Ammon's horn (tissue), 1 donor: ENCODE measurements at places on chromosomes 2 and 18.

GRCh38 chr2:56626927-56627326, 443.1 kb downstream of the CCDC85A start:
- DNase-seq, result no peak

GRCh38 chr2:162293122-162293786, 25.2 kb downstream of the IFIH1 start:
- DNase-seq, result no peak

DNA sequence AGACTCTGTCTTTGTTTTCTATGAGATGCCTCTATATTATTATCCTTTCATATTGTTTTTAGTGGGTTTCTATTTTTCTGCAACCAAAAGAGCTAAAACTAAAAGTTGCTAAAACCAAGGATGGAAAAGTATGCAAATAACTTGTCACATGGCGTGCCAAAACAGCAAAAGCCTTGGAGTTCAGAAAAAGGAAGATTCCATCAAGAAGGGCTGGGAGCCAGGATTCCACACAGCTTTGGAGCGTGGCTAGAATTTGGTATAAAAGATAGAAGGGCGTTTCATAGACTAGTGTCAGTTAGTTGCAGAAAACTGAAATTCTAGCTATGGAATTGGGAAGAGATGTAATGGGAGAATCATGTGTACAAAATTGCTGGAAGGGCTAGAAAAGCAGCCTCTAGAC, 4.1 kb downstream of the SCYGR1 start:
- no peak for DNase-seq

GRCh38 chr2:238818561-238818960, 29.3 kb upstream of the TWIST2 start:
- DNase-seq, result no peak

GRCh38 chr2:30511122-30512083, 64.4 kb downstream of the LCLAT1 start:
- no peak for DNase-seq

DNA sequence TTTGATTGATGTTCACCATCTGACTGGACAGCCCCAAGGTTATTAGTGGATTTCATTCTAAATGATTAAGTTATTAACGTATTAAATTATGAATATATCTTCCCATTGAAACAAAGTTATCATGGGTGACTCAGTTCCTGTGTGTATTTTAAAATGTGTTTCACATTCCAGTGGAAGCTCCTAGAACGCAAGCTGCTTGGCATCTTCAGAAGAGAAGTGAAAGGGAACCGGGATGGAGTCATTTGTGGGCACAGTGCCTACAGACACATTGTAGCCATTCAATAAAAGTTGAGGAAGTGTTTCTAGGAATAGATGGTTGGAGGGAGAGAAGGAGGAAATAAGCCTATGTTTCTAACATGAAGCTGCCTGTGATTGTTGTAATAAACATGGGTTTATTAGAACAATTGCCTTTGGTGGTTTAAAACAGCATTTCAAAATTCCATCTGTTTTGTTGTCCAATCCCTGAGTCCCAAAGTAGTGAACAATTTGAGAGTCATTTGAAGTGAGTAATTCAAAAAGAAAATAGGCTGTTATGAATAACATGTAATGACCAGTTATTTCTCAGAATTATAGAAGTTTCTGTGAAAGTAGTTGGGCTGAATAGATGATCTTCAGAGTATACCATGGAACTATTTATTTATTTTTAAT, 143.5 kb downstream of the PKP4 start:
- DNase-seq, result peak; percentile 58

- no peak for DNase-seq
Measured at GRCh38 chr2:25728559-25728958, 55.2 kb upstream of the DTNB start.

GRCh38 chr2:103327966-103328365, 566.1 kb downstream of the TMEM182 start:
- no peak for DNase-seq

DNA sequence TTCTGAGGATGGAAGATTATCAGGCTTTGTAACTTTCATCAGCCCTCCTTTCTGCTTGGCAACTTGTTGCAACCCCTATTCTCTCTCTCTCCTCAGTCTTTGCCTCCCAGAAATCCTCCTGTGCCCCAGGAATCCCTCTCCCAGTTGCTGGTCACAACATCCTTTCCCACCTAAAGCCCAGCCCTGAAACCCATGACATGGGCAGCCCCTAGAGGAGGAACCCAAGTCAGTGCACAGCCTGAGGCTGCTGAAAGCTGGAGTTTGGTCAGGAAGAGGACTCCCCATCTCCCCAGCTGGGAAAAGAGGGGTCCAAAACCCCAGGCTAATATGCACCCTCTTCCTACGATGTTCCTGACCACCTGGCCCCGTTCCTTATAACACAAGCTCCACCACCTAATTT, 29.5 kb downstream of the PKDCC start:
- DNase-seq, result no peak

GRCh38 chr18:22084547-22084946, 84.8 kb upstream of the GATA6 start:
- no peak for DNase-seq

DNA sequence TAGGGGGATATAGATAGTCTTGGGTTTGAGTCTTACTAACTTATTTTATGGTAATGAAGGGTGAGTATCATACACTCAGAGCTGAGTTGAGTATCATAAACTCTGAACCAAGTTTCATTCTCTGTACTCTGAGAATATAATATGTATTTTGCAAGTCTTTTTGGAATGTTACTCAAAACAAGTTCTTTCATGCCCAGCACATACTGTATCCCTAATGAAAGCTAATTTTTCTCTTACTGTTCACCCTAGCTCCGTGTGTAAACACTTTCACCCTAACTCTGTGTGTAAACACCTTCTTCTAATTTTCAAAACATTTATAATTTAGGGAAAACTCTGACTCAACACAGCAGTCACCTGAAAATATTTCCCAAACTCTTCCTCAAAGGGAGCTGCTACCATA, 29.7 kb upstream of the CHST9 start:
- DNase-seq, result no peak

GRCh38 chr2:31244101-31244500, 10.1 kb downstream of the EHD3 start:
- no peak for DNase-seq

DNA sequence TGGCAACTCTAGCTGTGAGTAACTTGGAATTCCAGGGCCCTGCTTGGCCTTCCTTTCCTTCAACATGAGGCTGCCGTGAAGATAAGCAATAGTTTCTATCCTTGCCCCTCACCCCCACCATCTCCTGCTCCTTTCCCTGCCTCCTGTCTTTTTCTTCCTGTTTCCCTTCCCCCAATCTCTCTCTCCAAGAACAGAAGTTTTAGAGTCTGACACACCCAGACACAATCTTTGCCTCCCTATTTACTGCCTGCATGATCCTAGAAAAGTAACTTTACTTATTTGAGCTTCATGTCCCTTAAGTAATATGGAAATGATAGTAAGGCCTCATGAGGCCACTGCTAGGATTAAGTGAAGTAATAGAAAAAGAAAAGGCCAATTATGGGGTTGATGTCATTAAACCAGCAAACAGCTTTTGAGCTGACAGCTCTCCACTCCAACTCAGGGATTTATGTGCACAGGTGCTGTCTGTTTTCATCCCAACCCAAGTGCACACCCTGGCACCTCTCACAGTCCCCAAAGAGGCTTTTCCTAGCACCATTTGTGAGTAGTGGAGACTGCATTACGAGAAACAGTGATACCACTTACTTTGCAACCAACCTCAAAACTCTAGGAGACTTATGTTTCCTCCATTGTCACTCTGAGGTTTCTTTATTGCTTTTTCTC, 123.7 kb upstream of the SIX3 start:
- no peak for DNase-seq

DNA sequence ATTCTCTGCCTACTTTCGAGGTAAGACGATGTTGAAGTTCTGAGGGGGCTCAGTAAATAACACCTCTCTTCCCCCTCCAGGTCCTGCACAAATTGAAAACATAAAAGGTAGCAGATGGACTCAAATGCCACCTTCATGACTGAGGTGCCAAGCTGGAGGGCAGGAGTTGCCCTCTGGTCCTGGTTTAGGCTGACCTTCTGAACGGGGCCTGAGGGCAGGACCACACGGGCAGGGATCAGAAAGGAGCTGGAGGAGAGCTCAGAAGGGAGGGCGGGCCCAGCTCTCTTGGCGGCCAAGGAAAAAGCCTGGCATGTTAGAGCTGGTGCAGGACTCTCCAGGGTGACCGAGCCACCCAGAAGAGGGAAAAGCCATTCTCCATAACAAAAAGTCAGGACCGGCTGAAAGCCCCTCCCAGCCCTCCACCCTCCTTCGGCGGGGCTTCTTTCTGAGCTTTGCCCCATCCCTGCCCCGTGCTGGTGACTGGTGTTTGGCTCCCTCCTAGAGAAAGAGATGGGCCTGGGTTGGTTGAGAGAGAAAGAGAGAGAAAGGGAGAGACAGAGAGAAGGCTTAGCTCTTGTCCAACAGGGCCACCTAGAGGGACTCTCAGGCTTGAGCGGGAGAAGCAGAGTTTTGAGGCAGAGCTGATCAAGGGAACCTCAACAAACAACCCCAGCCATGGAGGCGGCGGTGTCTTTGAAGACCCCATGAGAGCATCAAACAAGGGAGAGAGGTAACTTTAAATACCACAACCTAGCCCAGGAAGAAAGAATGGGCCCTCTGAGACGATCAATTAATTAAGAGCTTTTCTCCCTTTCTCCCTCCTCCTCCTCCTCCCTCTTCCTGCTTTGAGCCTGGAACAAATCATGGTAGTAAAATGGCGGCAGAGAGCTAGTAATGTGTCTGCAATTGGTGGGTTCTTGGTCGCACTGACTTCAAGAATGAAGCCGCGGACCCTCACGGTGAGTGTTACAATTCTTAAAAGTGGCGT, 50.8 kb downstream of the WIPF1 start:
- peak; percentile 52 for DNase-seq

DNA sequence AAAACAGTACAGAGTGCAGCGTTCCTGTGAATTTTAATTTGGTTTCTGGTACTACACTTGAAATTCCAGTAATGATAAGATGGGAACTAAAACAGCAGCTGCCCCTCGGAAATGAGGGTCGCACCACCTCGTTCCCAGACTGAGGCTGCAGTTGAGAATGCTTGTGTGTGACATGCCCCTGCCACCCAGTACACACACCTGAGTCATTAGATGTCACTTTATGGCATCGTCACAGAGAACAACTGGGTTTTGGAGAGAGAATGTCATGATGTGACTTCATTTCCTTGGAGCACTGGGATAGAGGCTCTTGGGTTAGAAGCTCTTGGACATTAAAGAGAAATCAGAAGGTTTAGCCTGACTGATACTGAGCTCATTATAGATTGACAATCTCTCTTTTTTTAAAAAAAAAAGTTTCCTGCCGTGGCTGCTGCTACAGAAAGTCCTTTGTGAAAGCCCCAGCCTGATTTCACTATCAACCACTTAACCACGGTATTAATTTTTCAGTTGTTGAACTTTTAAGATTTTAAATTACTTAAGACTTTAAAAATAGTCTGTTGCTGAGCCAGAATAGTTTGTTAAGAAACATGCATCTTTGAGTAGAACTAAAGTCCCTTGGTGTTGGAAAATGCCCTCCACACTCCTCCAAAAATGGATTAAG, 24.5 kb downstream of the BCL2L11 start:
- no peak for DNase-seq

DNA sequence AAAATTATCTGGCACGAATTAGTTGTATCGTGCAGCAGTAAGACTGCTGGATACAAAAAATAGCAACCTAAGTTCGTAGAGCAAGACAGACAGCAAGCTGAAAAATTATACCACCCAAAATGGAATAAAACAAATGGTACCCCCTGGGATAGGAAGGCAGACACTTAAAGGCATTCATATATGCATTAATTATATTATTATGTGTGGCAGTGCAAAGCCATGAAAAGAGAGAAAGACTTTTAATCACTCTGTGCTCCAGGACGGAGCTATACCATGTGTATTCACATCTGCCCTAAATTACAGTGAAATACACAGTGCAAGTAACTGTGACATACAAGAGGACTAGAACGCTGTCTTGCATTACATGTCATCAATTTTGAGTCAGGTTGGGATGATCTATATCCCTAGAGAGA, 235.9 kb downstream of the GULP1 start:
- no peak for DNase-seq

DNA sequence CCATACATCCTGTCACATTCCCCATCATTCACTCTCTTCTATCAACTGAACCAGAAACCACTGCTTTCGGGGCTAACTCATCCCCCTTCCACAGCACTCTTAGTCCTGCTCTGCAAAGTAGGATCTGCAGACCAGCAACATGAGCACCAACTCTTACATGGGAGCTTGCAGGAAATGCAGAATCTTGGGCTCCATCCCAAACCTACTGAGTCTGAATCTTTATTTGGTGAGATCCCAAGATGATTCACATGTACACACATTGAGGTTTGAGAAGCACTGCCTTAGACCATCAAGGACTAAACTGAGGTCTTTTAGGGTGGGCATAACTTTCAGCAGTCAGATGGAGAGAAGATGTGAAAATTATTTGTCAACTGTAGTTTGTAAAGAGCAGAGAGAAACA, 235.6 kb upstream of the EPHA4 start:
- no peak for DNase-seq

DNA sequence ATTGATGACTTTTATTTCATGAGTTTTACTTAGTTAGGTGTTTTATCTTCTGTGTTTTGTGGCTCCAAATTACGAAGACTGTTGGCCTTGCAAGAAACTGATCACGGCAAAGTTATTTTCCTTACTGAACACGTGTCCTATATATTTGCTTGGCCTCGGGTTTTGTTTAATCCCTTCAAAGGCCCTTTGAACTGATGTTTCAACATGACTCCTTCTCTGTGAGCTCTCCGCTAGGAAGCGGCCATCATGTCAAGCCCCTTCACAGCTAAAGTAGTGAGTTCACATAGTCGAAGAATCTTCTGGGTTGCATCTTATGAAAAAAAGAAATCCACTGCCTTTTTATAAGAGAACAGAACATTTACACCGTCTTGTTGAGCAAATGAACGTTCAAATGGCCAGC, 159.3 kb downstream of the GBX2 start:
- no peak for DNase-seq

GRCh38 chr18:80065705-80066104, 31.5 kb downstream of the RBFA start:
- no peak for DNase-seq

GRCh38 chr2:240498171-240498957, 59.4 kb downstream of the ANKMY1 start:
- no peak for DNase-seq

DNA sequence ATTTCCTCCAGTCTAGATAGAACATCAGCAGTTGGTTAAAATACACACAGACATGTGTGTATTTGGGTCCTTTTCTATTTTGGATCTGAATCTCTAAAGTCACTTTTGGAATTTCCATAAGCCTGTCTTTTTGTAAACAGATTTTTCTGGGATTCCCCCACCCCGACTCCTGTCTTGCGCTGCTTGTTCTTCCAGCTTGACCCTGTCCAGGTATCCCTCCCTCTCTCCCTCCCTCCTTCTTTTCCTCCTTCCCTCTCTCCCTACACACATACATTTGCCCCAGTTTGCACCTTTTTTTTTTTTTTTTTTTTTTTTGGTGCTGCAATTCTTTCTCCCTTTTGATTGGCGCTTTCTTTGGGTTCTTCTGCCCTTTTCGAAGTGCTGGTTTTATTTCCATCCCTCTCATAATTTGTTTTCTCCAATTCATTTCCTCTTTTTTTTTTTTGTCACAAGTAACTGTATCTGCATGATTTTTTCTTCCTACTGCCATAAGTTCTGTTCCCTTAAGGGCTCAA, 114.8 kb upstream of the SERTAD2 start:
- DNase-seq, result no peak

GRCh38 chr18:6891788-6892187, 162.3 kb downstream of the ARHGAP28 start:
- DNase-seq, result no peak

GRCh38 chr2:106063181-106063580, 130.9 kb downstream of the UXS1 start:
- no peak for DNase-seq

GRCh38 chr2:197453914-197454398, 604 bp downstream of the COQ10B start:
- DNase-seq, result no peak

GRCh38 chr2:61714210-61714609, 139.7 kb downstream of the FAM161A start:
- DNase-seq, result no peak
